Stimulated activated naive CD4-positive, alpha-beta T cell (primary cell): ENCODE measurements at places on chromosomes 12 and 14.

- DNase-seq: no peak
These were observed 19.5 kb downstream of the GPR68 start for GRCh38 chr14:91225025-91225424.

GRCh38 chr14:68775614-68776126 lies 17.2 kb downstream of the ZFP36L1 start:
- no peak for DNase-seq

DNA sequence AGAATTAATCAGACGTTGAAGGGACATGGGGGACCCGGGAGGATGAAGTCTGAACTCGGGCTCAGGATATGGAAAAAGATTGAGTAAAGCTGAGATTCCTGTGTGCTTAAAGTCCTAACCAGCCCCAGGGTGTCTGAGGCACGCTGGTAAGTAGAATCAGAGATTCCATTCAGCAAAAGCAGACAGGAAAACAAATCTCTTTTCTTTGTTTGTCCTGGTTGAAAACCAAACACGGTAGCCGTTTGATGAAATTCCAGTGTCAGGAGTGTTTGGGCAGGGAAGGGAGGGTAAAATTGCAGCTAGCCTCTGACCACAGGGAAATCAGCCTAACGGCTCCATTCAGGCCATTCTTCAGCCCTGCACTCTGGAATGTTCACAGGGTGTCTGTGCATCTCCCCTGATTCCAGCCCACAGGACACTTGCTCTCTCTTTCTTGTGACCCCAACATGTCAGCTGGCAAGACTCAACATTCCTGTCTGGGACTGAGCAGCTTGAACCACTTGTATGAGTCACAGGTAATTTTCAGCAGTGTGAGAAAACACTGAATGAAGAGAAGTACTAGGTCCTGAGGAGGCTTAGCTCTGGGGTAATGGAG lies 31.0 kb downstream of the NINJ2 start:
- no peak for DNase-seq

DNA sequence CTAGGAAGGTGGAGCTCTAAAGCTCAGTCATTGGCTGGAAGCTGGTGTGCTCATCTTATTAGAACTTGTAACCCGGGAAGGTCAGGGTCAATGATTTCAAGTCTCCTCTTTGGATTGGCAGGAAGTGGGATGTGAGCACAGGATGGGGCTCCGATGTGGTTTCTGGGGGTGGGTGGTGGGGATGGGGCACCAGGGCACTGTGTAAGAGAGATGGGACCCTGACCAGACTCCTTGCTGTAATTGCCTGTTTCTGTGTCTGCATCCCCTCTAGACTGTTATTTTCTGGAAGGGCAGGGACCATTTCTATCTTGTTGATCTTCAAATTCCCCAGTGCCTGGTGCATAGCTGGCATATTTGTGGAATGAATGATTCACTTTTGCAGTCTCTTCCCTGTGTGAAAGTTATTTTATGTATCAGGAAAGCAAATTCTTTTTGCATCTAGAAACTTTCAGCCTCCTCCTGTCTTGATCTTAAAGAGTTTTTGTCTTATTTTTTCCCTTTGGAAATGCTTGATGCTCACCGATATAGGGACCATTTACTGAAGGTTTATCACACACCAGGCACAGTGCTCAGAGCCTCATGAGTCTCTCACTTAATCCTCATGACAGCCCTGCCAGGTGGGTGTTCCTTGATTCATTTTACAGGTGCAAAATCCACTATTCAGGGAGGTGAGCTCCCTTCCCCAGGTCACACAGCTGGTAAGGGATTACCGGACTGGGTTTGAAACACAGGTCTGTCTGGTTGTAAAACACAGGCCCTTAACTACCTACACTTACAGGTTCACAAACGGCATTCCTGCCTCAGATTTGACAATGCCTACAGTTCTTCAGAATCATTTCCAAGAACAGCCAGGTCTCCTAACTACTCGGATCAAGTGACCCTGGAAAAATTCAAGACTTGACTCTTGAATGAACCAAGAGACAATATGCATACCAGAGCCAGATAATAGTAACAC lies 86.9 kb upstream of the IGF1 start:
- no peak for DNase-seq

GRCh38 chr12:131946757-131947156 lies 3.0 kb upstream of the EP400 start:
- DNase-seq: no peak

- no peak for DNase-seq
These were observed 292.9 kb downstream of the BMP4 start for GRCh38 chr14:53663709-53664108.

- DNase-seq: no peak
These were observed 10.8 kb downstream of the MTERF2 start for GRCh38 chr12:106975993-106976658.

- no peak for DNase-seq
These were observed 135.3 kb upstream of the NCOR2 start for GRCh38 chr12:124702736-124703135.

DNA sequence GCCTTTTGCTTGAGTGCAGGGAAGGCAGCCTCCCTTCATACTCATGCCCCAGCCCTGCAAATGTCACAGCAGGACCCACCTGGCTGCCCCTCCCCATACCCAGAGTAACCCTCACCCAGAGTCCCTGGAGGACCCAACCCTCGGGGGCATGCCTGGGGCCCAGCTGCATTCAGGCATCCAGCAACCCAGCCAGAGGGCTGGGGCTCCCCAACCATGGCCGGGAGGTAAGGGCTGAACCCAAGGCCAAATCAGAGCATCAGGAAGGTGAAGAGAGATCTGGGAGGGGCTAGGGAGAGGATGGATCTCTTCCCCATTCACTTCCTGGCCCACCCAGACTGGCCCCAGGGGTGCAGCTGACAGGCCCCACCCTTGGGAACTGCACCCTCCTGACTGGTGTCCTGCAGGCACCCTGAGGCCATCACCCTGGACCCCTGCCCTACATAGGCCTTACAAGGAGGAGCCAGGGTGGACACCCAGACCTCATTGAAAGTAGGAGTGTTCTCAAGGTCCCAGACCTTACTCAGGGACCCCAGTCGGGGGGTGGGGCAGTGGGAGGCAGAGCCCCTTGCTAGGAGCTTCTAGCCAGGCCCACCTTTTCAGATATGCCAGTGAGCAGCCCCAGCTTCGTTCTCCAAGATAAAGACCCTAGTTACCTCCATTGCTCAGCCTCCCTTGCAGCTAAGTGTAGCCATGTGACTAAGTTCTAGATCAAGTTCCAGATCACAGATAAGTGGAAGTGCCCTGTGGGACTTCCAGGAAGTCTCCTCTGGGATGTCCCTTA lies 849 bp upstream of the PLD4 start:
- no peak for DNase-seq

DNA sequence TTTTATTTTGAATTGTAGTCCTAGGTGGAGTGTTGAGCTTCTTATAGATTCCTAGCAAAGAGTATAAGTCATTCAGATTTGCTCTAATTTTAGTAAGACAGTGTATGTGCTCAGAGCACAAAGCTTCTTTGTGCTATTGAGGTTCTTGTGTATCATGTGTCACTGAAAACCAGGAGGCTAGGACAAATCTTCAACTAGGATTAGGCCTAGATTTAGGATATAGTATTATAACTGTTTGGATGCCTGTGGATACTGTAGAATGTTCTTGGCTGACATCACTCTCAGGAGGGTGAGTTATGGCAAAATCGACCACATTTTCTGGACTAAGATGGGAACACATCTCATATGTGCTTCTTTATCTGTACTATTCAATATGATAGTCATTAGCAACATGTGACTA lies 86.5 kb downstream of the DHRS2 start:
- no peak for DNase-seq

DNA sequence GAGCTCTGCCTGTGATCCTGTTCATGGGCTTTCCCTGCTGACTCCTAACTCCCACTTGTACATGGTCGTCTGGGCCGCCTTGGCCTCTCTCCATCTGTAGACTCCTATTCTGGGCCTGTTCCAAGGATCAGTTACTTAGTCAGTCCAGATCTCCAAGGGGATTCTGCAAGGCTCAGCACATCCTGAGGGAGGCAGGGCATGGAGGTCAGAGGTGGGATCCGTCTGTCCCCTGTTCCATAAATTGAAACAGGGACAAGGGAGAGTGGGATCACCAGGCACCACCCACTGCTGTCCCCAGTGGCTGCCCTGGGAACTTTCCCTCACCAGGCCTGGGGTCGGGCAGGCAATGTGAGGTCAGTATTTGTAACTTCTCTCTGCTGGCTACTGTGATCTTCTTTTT lies 43.5 kb downstream of the KCTD10 start:
- no peak for DNase-seq

DNA sequence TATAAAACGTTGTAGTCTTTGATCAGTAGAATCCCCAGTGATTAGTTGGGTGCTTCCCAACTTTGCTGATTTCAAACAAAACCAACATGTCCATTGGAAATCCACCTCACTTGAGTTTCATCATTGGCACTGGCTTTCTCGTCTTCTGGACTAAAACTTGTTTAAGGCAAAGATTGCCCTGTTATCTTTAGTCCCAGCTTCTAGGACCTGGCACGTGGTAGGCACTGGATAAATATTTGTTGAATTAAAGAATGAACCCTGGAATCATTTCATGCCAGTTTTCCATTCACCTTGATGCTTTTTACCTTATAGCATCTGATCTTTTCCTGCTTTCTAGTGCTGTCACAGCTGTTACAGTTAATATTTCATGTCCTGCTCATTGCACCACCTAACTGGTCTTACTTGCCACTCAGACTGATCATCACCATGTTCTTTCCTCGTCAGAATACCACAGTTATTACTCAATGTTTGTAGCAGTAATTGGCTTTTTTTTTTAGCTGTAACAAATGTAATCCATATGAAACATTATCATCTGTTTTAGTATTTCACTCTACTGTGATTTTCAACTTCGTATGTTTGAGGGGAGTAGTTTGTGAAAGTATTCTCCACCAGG lies 7.3 kb upstream of the C12orf50 start:
- DNase-seq: no peak

DNA sequence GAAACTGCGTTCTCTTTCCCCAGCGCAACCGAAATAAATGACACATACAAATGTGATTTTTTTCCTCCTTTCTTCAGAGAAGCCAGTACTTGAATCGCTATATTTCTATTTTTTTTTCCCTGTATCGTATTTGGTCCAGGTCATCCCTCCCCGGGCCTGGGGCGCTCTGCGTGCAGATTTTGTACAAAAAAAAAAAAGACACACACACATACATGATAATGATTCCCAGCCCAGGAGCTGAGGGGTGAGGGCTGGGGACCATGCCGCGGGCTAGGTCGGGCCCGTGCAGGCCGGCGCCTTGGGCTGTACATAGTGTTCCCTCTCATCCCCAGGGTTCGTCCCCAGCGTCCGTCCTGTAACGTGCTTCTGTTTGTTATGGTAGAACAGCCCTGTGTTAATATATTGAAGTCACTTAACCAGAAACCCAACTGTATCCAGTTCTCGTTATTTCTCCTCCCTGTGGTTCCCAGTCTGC lies 3.0 kb downstream of the HOXC9 start:
- no peak for DNase-seq

DNA sequence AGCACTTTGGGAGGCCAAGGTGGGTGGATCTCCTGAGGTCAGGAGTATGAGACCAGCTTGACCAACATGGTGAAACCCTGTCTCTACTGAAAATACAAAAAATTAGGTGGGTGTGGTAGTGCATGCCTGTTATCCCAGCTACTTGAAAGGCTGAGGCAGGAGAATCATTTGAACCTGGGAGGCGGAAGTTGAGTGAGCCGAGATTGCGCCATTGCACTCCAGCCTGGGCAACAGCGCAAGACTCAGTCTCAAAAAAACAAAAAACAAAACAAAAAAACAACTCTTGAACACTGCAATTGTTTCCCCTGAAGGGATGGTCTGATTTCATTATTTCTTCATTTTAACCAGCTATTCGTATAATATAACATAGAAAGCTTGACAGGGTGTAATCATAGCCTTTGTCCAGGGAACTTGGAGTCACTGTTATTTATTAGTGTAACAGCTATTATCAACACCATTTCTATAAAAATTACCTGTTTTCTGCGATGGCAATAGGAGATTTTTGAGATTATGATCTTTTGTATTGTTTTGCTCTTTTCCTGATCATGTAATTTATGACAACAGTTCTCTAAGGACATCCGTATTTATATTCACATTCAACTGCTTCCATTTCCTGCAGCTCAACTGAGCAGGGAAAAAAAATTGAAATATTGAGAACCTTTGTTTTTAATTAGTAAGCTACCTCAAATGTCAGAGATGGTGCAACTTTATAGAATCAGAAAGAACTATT lies 94.7 kb downstream of the DIP2B start:
- DNase-seq: no peak

- no peak for DNase-seq
These were observed 307.2 kb downstream of the ADGRD1 start for GRCh38 chr12:131260954-131261353.

GRCh38 chr12:92442782-92443181 lies 260.0 kb upstream of the PLEKHG7 start:
- DNase-seq: no peak

- no peak for DNase-seq
These were observed 18.5 kb upstream of the GPRC5A start for GRCh38 chr12:12872934-12873275.

DNA sequence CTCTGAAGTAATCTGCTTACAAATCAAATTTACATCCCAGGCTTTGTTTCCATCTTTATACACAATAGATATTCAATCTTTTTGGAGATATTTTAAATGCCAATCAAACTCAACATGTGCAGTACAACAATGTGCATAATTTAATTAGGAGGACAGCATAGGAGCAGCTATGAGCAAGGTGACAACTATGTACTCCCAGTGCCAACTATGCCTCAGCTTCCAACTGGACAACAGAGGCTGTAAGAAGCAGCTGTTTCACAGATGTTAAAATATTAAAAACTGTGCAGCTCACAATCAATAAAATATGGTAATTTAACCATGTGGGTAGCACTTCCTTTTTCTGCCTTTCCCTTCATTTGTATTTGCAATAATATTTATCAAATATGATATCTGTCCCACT lies 99.9 kb downstream of the ST8SIA1 start:
- no peak for DNase-seq

GRCh38 chr12:34126239-34126641 lies 103.9 kb downstream of the ALG10 start:
- DNase-seq: no peak

DNA sequence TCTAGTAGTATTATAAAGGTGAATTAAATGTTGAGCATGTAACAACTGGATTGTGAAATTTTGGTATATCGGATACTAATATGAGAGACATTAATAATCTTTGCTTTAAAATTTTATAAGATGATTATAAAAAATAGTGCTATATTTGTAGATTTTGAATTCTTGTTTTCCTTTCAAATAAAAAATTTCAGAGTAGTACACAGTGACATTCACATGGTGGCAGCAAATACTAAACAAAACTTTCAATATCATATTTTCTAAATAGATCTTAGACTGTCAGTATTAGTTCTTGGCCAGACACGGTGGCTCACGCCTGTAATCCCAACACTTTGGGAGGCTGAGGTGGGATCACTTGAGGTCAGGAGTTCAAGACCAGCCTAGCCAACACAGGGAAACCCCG lies 166.0 kb downstream of the NAV3 start:
- DNase-seq: no peak

DNA sequence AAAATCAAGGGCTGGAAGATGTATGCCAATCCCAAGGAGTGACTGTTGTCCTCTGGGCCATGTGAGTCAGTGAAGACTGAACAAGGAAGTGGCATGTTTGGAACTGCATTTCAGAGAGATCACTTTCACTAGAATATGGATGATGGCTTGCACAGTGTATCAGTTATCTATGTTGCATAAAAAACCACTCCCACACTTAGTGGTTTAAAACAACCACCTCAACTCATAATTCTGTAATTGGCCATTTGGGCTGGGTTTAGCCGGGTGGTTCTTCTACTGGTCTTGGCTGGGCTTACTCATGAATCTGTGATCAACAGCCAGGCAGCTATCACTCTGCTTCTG lies 15.4 kb downstream of the BDKRB1 start:
- DNase-seq: no peak
